ENCODE measurements at places on chromosomes 11 and 22.

- DNase-seq = no peak
Observed at GRCh38 chr11:85847436-85847835, 7.7 kb upstream of the CCDC83 start.

DNA sequence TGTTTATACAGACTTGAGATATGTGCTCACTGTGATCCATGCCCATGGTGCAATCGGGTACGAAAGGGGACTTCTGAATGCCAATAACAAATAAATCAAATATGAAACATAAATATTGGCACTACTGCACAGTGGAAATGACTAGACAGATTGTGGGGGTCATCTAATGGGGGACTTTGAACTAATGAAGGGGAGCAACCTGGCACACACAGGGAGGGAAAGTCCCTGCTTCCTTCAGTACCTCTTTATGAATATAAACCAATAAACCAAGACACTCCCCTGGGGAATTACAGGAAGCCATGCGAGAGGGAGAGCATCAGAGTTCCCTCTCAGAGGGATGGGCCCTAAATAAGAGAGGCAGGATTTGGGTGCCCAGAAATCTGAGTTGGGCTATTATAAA, 21.1 kb downstream of the MIF start:
- DNase-seq = no peak

GRCh38 chr11:94521684-94522083, 9.4 kb downstream of the C11orf97 start:
- DNase-seq = no peak

- no peak for DNase-seq
Observed at GRCh38 chr11:134958870-134959269, 546.8 kb upstream of the B3GAT1 start.

- no peak for DNase-seq
Observed at GRCh38 chr11:85089654-85090053, 537.5 kb downstream of the DLG2 start.

DNA sequence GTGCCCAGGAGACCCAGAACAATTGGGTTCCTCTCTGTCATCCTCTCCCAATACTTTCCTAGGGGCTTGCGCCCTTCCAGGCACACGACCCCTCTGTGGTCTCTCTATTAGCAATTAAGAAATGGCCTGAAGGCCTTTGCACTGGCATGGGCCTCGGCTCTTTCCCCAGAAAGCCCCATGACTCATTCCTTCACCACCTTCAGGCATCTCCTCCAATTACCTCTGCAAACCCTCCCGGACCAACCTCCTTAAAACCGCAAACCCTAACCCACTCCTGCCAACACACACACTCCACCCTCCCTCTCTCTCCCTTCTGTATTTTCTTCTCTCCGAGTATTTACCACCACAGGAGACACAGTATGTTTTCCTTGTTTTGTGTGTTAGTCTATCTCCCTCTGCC, 36.7 kb downstream of the LARGE1 start:
- no peak for DNase-seq

DNA sequence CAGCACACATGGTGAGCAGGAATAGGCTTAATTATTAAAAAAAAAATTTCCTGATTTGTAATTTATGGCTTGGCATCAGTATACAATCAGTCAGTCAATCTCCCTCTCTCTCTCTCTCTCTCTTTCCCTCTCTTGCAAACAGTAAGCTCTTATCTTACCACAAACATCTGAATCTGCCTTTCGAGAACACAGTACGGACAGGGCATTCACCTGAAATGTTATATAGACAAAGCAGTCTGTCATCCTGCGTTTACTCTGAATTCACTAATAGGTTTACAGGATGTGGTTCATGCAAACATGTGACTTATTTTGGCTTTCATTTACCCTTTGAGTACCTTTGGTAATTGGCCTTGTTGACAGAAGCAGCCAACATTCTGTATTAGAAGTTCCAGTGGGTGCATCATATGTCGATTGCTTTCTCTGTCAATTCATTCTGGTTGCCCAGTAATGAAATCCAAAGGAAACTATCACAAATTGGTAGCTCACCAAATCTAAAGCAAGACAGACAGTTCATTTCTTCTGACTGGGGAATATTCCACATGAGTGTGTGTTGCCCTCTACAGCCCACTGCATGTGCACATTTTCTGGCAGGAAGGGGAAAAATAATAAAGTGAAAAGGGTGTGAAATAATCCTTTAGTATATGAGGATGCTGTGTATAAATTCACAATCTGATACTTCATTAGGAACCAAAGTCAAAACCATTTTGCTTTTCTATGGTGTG, 1058.2 kb downstream of the LRRC4C start:
- no peak for DNase-seq

DNA sequence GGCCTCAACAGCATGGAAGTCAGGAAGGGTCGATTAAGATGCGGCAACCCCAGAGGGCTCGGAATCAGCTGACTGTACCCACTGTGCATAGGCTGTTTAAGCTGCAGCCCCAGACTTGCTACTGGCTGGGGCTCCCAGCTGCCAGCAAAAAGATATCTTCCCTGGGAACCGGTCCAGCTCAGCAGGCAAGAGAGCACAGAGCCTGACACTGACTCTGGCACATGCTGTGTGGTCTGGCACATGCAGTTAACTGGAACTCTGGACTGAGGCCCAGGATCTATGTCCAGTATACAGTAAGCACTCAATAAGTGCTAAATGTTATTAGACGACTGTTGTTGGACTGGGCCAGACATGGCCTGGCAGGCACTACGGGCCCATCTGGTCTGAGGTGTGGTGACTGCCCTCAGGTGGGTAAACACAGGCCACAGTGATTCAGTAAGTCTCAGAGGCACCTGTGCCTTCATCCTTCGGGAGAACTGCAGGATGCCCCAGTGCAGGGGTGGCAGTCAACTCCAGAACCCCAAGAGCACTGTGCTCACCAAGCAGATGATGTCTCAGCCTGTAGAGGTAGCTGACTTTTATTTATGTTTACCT, 87.6 kb downstream of the LARGE1 start:
- no peak for DNase-seq

DNA sequence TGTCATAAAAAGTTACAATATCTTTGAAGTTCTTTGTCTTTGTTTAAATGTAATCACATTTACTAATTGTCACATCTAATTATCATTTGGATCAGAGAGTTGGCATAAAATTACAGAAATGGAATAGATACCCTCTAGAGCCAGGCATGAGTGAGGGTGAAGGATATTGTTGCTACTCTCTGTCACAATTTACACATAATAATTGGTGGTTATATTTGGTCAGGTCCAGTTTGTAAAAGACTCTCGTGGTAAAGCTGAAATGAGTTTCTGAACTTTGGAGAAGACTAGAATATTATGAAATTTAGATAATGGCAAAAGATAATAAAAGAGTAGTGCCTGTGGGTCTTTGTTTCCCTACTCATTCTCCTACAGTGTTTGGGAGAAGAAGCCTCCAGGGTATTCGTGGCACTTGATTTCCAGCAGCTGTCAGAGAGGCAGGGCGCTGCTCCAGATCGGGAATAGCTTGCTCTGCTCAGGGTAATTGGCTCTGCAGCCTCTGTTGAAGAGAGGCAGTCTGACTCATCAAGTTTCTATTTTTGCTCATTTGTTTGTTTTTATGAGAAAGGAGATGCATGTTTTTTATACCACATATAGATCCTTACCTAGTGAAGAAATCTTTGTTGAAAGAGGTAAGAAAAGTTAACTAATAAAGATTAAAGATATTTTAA, 349.9 kb downstream of the CNTN5 start:
- no peak for DNase-seq

DNA sequence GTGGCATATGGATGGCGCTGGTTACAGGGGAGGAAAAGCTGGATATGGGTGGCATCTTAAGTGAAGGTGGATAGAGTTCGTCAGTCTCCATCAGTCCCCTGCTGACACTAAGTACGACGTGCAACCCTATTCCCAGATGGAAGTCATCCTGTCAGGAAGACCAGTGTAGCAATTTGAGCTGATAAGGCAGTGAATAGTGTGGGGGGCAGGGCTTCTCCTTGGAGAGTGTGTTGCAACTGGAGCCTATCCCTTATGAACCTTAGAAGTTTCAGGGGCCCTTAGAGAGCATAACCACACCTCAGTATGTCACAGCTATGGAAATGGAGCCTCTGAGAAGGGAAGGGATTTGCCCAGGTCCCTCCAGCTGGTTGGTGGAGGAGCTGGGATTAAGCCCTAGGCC, 36.1 kb upstream of the ANKK1 start:
- DNase-seq = no peak

DNA sequence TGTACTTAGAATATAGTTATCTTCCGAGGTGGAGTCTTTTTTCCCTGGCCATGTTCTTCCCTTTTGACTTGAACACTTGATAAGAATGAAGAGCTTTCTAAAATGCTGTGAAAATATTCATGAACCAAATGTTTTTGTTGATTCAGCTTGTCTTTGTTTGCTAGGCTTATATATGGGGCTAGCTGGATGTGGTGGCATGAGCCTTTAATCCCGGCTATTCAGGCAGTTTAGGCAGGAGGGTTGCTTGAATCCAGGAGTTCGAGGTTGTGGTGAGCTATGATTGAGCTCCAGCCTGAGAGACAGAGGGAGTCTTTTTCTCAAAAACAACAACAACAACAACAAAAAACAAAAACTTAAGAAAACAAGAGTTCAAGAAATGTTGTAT, 23.1 kb downstream of the CBL start:
- DNase-seq = no peak

DNA sequence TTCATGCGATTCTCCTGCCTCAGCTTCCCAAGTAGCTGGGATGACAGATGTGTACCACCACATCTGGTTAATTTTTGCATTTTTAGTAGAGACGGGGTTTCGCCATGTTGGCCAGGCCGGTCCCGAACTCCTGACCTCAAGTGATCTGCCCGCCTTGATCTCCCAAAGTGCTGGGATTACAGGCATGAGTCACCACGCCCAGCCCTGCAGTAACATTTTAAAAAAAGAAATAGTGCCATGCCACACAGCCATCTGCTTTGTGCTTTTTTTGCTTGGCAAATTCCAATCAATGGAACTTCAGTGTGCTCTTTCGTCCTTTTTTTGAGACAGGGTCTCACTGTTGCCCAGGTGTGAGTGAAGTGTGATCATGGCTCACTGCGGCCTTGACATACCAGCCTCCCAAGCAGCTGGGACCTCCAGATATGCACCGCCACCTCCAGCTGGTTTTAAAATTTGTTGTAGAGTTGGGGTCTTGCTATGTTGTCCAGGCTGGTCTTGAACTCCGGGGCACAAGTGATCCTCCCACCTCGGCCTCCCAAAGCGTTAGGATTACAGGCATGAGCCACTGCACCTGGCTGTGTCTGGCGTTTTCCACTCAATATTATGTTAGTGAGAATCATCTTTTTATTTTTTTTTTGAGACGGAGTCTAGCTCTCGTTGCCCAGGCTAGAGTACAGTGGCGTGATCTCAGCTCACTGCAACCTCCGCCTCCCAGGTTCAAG, 1.8 kb upstream of the CHADL start:
- DNase-seq = no peak

GRCh38 chr11:17978553-17979287, 34.1 kb downstream of the SERGEF start:
- no peak for DNase-seq

- DNase-seq = peak; percentile 19
Observed at GRCh38 chr11:94511932-94512781, at the start of gene C11orf97. TSS of gene C11orf97 (plus strand) at chr11:94512461. CDS start at chr11:94512529, 68 bp downstream.

- no peak for DNase-seq
Observed at GRCh38 chr11:32006799-32007388, 84.0 kb upstream of the RCN1 start.

GRCh38 chr11:117705866-117706265, 91.2 kb downstream of the DSCAML1 start:
- DNase-seq = no peak

GRCh38 chr11:65558930-65559509, 861 bp upstream of the LTBP3 start:
- no peak for DNase-seq

DNA sequence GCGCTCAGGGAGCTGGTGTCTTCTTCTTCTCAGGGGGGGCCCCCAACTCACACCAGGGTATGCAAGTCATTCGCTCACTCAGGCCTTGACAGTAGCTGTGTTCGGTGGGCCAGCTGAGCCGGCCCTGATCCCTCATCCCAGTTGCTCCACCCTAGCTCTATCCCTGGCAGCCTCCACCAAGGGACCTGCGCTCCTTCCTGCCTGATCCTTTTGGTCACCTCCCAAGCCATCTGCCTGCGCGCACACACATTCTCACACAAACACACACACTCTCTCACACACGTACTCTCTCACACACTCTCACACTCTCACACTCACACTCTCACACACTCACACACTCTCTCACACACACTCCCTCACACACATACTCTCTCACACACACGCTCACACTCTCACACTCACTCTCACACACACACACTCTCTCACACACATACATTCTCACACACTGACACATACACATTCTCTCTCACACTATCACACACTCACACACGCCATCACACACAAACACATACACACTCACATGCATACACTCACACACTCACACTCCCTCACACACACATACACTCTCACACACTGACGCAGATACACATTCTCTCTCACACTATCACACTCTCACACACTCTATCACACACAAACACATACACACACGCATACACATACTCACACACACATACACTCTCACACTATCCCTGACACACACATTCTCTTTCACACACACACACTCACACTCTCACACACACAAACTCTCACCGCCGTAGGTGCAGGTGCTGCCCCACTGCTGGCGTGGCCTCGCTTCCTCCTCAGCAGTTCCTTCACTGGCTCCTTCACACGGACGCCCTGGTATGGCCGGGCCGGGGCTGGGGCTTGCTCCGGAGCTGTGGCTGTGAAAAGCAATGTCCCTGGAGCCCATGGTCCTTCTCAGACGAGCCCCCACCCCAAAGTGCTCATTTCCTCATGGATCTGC, 20.8 kb downstream of the POU2AF1 start:
- DNase-seq = no peak

DNA sequence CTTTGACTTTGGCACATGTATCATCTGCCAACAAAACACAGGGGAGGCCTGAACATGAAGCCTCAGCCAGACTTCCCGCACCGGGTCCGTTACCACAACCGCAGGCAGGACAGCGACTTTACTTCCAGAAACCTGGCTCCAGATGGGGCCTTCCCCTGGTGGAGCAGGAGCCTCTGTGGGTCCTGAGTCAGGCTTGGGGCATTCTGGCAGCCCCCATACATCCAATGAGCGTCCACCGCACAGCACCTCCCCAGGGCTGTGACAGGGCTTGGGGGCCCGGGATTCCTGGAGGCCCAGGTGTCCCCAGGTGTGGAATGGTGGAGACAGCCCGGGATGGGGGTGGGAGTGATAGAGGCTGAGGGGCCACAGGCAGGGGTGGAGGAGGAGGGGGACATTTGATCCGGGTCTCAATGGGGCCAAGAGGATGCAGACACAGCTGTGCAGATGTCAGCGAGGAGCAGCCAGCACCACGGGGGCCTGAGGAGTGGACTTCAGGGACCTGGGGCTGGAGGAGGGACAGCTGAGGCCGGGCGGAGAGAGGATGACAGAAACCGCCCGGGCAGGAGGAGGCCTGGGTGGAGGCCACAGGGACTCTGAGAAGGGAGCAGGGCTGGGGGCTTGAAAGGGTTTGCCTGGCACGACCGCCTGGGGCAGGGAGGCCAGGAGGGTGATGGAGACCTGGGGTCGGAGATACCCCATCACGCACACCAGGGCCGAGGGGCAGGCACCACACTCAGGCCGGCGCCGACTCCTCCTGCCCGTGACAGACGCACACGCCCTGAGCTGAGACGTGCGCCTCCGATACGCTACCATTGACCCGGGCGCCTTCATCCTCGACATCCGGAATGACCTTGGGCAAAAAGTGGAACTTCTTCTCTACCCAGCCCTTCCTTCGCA, 8.6 kb downstream of the TTLL8 start:
- DNase-seq = no peak

GRCh38 chr11:41716862-41717261, 257.4 kb upstream of the LRRC4C start:
- no peak for DNase-seq

All from stimulated activated CD4-positive, alpha-beta T cell treated with anti-CD3 and anti-CD28 coated beads, Interleukin-12 subunit alpha, Interleukin-12 subunit beta, amount 100 ng/mL, for 24 hours (primary cell).